ENCODE measurements at places on chromosomes 5 and 9.

DNA sequence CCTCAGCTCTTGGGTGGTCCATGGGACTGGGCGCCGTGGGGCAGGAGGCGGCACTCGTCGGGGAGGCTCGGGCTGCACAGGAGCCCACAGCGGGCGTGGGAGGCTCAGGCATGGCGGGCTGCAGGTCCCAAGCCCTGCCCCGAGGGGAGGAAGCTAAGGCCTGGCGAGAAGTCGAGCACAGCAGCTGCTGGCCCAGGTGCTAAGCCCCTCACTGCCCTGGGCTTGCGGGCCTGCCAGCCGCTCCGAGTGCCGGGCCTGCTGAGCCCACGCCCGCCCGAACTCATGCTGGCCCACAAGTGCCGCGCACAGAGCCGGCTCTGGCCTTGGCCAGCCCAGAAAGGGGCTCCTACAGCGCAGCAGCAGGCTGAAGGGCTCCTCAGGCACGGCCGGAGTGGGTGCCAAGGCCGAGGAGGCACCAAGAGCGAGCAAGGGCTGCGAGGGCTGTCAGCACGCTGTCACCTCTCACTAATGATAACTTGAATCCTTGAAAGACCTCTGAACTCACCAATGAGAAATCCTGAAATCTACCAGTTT lies 1506.8 kb upstream of the WWC1 start:
- no peak for DNase-seq

DNA sequence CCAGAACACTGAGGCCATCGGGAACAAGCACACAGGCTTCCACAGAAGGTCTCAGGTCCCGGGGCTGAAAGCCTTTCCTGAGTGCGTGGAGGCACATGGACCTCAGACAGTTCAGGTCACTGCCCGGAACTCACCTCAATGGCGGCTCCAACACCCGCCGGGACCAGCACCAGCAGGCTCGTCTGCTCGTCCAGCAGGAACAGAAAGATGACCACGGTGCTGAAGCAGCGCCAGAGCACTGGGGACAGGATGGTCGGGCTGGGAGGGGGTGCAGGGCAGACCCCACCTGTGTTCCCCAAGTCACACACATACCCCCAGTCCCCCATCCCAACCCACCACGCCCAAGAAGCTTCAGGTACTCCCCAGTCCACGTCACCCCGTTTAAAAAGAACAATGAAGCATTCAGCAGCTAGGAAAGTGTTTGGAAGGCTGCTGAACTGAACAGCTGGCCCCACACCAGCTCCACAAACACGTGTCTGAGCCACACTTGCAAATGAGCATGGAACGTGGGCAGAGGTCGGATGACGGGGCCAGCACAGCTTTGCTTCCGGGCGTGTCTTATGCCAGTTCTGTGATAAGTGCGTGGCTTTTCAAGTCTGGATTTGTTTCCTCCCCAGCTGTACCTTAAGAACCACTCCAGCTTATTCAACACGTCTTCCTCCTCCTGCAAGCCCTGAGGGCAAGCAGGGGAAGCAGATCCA lies 14.6 kb downstream of the CLPTM1L start:
- DNase-seq, result no peak

- DNase-seq, result no peak
Measured at GRCh38 chr5:178121391-178122276, 8.3 kb downstream of the N4BP3 start.

- DNase-seq, result no peak
Measured at GRCh38 chr5:157350939-157351801, 85.2 kb downstream of the CYFIP2 start.

DNA sequence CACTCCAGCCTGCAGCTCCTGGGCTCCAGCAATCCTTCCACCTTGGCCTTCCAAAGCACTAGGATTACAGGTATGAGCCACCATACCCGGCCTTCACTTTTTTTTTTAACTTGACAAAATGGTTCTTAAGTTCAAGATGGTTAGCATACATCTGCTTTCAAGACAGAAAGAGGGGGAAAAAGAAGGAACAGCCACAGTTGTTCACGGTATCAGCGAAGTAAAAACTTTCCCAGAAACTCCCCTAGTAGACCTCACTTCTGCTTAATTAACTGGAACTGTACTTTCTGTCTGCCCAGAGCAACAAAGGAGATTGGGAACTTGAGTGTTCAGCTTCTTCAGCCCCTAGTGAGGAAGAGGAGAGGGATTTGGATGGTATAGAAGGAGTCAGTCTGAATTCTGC lies 116.7 kb downstream of the UGCG start:
- no peak for DNase-seq

DNA sequence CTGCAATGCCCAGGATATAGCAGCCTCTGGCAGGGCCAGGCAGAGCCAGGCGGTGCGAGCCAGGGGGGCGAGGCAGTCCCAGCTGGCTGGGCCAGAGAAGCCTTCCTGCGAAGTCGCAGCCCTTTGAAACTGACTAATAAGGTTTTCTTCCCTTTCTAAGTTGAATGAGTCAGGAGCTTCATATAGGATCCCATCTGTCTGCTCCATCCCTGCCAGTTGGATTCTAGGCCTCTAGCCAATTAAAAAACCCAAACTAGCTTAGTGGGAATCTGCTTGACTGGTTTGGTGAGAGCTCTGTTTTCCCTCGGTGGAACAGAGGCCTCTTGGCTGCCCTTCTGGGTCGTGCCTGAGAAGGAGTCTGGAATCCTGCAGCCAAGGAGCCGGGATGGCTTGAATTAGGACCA lies 70.1 kb upstream of the RAPGEF1 start:
- peak; percentile 13 for DNase-seq

- no peak for DNase-seq
Measured at GRCh38 chr5:83343299-83343698, 128.2 kb upstream of the VCAN start.

DNA sequence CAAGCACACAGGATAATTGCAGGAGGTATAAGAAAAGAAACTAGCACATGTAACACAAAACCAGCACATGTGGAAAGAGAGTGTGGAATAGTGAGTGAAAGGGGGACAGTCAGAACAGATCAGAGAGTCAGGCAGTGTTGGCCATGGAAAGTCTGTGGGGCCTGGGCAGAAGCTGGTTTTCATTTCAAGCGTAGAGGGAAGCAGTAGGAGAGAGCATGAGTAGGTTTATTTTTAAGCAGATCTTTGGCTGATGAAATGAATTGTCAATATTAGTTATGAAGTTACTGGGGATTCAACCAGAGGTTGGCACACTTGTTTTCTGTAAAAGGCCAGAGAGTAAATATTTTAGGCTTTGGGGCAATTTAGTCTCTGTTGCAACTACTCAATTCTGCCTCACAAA lies 283.1 kb downstream of the SMARCA2 start:
- no peak for DNase-seq

DNA sequence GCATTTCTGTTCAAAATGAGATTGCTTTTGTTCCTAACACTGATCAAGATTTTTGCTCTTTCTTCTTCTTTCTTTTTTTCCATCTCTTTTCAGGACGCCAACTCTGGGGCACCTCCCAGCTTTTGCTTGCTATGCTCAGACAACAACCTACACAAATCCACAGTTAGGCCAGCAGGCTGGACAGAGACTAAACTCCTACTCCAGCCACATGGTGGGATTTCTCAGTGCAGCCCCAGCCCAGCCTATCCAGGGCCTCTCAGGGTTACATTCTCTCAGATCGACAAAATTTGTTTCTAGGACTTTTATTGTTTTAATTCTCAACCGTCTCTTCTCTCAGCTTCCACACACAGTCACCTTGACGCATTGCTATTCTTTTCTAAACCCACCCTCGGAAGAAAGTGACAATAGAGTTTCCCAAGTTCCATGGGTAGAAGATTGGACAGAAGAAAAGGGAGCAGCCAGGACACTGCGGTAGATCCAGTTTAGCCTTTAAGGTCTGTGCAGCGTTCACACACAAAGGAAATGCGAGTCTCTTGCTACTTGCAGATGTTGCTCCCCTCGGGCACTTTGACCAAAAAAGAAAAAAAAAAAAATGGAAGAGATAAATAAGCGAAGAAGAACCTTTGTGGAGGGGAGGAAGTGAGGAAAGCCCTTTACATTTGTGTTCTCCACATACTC lies 588.6 kb upstream of the GRAMD2B start:
- DNase-seq, result no peak

Data from EL (cell line).